ENCODE measurements at places on chromosomes 3 and 15.

GRCh38 chr15:66964111-66964738 lies 101.2 kb upstream of the SMAD3 start:
- no peak for DNase-seq

DNA sequence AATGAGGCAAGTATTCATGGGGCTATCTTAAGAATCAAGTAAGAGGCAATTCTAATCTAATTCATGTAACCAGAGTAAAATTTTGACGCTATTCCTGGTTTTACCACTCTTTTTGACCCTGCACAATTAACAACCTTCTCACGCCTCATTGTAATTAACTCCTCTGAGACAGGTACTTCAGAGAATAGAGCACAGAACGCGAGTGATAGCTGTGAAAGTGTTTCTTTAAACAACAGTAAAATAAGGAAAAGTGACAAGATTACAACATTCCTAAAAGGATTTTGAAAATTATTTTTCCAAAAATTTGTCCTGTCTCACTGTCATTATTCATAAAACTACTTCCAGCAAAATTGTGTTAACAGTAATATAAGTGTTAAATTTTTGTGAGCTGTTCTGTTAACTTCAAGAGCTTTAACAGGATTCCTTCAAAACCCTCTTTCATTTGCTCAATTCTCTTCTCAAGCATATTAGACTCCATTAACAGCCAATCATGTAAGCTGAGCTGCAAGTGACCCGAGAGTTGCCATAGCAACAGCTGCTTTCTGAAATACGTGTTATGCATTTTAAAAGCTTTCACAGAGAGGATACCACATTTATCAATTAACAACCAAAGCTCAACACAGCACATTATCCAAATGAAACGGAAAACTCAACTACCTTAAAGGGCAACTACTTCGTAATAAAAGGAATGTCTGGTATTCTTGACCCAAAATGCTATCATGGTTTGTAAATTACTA lies 93.1 kb downstream of the STAG1 start:
- no peak for DNase-seq

DNA sequence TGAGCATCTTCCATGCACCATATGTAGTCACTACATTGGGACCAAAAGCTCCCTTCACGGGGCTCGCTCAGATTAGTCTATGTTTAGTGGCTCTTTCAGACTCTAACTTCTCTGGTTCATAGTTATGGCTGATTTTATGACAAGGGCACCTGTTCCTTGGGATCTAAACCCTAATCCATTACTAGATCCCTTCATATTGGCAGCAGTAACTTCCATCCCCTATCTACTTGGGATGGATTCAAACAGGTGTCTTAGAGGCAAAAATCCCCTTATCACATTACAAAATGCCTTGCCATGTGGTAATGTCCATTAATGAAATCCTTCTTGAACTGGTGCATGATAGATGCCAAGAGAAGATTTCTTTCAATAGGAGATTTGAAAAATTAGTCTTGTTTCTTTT lies 96.7 kb upstream of the TP63 start:
- DNase-seq: no peak

GRCh38 chr3:156303001-156303707 lies 182.8 kb downstream of the KCNAB1 start:
- no peak for DNase-seq
